Jurkat, Clone E6-1 (cell line): ENCODE measurements at places on chromosomes 1 and 21.
A peak's percentile ranks its signal among the peaks of the same experiment; 100 is the strongest.

GRCh38 chr21:27954543-27955165, 987.8 kb upstream of the ADAMTS5 start:
- peak; percentile 9 for DNase-seq

DNA sequence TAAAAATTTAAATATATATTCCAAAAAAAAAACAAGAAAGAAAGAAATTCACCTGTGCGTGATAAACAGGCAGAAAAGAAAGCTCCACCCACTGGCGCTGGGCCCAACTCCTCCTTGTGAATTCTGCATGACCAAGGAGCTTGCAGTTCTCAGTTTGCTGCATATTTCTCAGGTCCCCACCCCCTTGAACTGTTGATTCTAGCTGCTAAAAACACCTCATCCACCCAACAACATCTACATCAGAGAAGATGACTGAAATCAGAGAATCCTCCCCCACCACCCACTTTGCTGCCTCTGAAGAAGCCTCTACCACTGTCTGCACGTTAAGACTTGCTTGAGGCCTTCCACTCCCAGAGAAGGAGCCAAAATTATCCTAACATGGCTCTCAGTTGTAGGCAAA, 104.8 kb downstream of the RGS2 start:
- DNase-seq: no peak

DNA sequence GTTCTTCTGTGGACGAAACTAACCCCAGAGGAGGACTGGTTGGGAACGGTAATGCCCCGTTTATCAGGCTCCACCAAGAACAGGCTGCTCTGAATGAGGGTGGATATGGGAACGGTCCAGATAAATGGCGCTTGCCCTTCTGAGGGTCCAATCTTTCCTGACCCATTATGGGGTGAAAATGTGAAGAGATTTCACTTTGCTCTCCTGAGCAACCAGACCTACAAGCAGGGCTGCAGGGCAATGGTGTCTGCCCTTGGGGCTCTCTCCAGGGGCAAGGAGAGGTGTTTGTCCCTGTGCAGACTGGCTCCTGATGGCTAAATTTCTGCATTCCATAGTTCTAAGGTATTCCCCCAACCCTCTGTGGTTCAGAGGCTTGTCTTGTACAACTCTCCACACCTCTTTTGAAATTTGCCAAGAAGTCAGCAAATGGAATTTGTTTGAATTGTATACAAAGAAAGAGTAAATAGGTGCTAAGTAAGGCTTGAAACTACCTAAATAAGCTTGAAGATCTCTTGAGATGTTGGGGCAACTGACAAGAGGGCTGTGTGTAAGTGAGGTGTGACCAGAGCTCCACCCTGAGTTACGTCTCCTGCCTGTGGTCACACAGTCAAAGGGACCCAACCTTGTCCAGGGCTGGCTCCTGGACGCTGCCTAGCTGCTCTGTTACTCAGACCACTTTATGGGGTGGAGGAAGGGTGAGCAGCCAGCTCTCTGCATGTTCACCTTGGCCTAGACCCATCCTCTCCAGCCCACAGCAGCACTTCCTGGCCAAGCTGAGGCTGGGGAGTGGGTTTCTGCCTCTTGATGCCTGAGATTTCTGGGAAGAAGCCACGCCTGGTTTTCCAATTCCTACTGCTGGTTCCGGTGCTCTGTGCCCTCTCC, 24.8 kb downstream of the SLC2A1 start:
- DNase-seq: no peak

GRCh38 chr1:211829343-211830054, 1.1 kb downstream of the LPGAT1 start:
- DNase-seq: no peak

- DNase-seq: no peak
Measured at GRCh38 chr1:75328691-75329090, 194.5 kb downstream of the LHX8 start.

- no peak for DNase-seq
Measured at GRCh38 chr1:3014443-3015268, 6.6 kb upstream of the ACTRT2 start.

DNA sequence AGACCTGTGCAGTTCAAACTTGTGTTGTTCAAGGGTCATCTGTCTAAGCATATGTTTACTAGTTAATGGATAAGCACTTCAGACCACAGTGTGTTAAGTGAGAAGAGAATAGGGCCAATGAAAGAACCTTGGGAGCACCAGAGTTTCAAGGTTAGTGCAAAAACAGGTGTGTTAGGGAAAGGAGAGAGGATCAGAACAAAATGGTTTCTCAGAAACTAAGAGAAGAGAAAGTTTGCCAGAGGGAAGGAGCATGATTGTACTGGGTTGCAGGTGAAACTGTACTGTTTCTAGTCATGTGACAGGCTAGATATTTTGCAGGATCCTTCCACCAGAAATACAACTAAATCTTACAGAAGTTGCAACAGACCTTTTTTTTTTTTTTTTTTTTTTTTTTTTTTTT, 23.3 kb downstream of the RPRD2 start:
- no peak for DNase-seq
